ENCODE measurements at places on chromosomes 12 and 14. TPM values are rescaled to one million over a fixed set of nuclear protein-coding genes. Genes with fewer than 3 reads are reported as not detected.

- peak; percentile 87 for DNase-seq
These were observed 4.7 kb upstream of the CDH24 start for GRCh38 chr14:23062002-23062401.

Gene SMARCD1
- 66.3 TPM for total RNA-seq

Gene LRP1
- total RNA-seq, result 4.6 TPM

Gene SLC41A2
- total RNA-seq, result 14.3 TPM

GRCh38 chr14:98682033-98682432 is 590.0 kb downstream of the BCL11B start:
- no peak for DNase-seq

DNA sequence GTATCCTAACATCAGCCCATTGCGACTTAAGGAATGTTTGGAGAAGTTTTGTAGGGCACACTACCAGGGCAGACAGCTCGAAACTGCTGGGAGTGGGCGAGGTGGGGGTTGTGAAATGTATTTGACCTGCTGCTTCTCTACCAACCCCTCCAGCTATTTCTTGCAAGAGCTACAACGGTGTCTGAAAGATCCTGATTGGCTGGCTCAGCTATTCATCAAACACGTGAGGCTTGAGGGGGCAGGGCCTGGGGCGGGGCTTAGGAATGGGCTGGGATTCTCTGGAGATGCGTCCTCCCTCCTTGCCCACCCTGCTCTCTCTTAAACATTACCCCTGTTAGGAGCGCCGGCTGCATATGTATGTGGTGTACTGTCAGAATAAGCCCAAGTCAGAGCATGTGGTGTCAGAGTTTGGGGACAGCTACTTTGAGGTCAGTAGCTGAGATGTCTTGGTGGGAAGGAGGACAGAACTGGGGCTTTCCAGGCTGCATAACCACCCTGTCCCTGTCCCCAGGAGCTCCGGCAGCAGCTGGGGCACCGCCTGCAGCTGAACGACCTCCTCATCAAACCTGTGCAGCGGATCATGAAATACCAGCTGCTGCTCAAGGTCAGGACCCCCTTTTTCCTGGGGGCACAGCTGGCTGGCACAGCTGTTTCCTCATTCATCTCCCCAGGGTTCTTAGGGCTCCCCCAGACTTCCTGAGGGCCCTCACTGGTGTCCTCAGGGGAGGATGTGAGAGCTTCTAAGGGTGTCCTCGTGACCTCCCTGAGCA is 3.1 kb downstream of the ARHGEF25 start:
- no peak for DNase-seq

GRCh38 chr12:41202051-41202450 is 13.9 kb downstream of the PDZRN4 start:
- DNase-seq, result no peak

Gene ZC2HC1C
- total RNA-seq, result 0.99 TPM

- no peak for DNase-seq
These were observed 180.9 kb downstream of the NTF3 start for GRCh38 chr12:5612556-5613410.

Gene MUCL1
- not detected for total RNA-seq

Gene CD163L1
- total RNA-seq, result 1.3 TPM

- DNase-seq, result no peak
These were observed 67.6 kb downstream of the ARF6 start for GRCh38 chr14:49960453-49960852.

DNA sequence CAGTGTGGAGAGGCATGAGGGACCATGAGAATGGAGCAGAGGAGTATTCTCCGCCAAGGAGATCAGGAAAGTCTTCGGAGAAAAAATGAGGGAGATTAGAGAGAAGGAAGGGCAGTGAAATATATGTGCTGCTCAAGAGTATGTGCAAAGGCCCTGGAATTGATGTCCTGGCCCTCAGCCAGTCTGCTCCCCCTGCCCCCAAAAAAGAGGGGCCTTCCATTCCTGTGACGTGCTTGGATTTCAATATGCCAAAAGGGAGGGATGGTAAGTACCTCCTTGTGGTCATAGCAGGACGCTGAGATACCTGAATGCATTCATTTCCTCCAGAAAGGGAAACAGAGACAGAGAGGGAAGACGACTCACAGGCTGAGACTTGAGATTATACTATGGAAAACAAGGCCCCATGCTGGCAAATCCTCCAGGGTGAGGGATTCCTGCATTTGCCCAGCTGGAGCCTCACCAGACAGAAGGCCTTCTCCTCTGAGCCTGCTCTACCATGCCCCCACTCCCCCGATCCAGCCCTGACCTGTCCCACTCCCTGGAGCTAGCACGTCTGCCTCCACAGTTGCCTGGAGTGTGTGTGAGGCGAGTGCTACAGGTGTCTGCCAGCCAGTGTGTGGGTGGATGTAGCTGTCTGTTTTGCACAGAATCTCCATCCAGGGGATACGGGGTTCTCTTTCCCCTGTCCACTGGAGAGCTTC is 3.9 kb upstream of the RARG start:
- DNase-seq, result no peak

Gene C12orf60
- total RNA-seq, result 0.79 TPM

Gene MFAP5
- total RNA-seq, result 0.25 TPM

DNA sequence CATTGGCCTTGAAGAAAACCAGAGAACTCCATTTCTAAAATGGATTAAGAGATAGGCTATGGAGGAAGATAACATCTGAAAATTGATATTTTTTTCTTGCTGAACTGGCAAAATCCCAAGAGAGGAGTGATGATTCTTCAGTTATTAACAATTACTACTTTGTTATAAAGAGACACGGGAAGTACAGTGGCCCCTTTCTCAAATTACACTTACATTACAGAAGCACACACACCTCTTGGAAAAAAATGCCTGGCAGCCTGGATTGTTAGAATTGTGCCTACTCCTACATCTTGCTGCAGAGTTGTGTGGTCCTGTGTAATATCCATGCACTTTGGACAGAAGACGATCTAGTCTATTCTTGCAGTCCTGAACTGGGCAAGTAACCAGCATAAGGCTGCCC is 71.7 kb downstream of the TGFB3 start:
- no peak for DNase-seq
